ENCODE measurements at places on chromosomes 16 and 17.
A peak's percentile ranks its signal among the peaks of the same experiment; 100 is the strongest.

GRCh38 chr17:47907932-47908562, 12.0 kb downstream of the SP2 start:
- no peak for DNase-seq

GRCh38 chr17:77125432-77125901, 15.3 kb upstream of the SEC14L1 start:
- no peak for DNase-seq

DNA sequence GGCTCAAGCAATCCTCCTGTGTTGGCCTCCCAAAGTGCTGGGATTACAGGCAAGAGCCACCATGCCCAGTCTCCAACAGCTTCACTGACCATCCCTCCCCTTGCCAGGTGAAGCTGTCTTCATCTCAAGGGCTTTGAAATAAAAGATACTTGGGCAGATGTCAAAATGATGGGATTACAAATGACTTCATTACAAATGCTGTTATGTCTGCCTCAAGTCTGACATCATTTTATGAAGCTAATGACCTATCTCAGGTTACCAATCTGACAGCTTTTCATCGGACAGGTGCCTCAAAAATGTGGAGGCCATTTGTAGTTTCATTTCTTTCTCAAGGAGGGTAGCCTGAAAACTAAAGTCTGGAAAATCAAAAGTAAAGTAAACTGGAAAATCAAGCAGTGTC, 323.7 kb upstream of the TBX2 start:
- no peak for DNase-seq

DNA sequence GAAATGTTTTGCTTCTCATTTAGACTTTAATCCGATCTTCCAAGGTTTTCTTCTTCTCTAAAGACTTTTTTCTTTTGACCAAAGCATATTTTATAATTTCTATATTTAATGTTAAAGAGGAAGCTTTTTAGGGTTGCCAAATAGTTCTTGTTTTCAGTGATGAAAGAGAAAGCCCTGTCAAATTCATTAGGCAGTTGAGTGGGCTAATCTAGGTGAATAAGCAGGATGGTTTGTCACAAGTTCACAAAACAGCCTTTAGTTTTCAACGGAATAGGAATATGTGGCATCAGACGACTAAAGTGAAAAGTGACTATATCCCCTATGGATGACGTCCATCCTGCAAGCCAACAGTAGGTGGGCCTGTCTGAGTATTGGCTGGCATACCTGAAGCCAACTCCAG, 118.8 kb downstream of the NLK start:
- no peak for DNase-seq

DNA sequence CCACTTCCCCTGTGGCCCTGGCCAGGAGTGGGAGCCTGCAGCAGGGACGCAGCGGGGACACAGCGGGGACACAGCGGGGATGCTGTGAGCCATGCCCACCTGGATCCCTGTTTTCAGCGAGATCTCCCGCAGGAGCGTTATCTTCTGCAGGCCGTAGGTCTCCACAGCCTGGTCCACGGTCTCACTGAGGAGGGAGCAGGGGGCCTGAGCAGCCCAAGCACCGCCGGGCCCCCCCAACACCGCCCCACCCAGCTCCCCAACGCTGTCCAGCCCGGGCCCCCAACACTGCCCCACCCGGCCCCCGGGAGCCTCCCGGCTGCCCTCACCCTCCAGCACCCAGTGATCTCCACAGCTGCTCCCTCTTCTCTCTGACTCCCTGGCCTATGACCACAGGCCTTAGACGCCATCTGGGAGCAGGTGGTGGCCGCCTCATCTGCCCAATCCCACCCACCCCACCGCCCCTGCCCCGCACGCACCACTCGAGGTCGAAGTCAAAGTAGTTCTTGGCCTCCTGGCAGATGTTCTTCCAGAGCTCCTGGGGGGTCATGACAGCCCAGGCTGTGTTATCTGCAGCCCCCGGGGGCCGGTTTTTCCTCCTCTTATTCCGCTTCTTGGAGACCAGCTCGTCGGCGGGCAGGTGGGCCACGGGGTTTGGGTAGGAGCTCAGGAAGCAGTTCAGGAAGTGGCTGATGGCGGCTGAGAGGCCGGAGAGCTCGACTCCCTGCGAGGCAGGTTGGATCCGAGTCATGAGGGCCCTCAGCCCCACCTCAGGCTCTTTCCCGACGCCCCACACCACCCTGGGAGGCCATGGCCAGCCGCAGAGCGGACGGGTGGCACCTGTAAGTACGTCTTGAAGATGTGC, 17.0 kb downstream of the CLUH start:
- no peak for DNase-seq

- no peak for DNase-seq
Measured at GRCh38 chr17:62847426-62847825, 39.3 kb upstream of the MARCHF10 start.

DNA sequence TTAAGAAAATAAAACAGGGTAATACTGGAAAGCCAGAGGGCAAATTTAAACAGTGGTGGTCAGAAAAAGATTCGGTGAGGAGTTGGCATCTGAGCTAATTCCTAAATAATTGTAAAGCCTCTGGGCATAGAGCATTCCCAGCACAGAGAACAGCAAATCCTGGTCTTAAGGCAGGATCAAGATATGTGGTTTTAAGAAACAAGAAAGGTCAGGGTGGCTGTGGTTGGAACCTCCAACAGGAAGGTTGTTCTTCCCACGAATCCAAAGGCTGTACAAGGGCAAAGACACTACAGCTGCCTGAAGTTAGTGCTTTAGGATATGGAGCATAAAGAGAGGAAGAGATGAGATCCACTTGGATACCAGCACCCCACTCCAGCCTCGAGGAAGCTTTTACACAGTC, 114.6 kb downstream of the ZNF18 start:
- DNase-seq, result no peak

DNA sequence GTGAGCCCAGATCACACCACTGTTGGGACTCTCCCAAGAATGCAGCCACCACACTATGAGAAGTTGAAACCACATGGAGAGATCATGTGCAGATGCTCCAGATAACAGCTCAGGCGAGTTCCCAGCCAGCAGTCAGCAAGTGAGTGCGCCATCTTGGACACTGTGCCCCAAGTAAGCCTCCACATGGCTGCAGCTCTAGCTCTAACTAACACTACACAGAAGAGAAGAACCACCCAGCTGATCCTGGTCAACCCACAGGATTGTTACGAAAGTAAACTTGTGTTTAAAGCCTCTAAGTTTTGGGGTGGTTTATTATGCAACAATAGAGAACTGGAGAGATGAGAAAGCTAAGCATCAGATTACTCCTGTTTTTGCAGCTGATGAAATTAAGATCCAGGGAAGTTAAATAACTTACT, 25.8 kb downstream of the SLC38A7 start:
- DNase-seq, result no peak

- DNase-seq, result no peak
Measured at GRCh38 chr17:44284024-44284400, 16.1 kb upstream of the SLC4A1 start.

DNA sequence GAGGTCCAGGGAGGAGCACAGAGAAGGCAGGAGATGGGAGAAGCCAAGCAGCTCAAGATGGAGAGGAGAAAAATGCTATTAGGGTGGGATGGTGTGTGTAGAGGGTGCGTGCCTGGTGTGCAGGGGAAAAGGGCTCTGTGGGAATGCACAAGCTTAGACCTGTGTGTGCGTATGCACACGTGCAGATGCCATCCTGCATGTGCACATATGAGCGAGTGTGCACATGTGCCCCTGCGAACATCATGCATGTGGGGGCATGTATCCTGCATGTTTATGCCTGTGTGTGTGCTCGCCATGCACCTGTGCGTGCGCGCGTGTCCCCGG, 438 bp upstream of the KCNJ12 start:
- DNase-seq, result no peak

DNA sequence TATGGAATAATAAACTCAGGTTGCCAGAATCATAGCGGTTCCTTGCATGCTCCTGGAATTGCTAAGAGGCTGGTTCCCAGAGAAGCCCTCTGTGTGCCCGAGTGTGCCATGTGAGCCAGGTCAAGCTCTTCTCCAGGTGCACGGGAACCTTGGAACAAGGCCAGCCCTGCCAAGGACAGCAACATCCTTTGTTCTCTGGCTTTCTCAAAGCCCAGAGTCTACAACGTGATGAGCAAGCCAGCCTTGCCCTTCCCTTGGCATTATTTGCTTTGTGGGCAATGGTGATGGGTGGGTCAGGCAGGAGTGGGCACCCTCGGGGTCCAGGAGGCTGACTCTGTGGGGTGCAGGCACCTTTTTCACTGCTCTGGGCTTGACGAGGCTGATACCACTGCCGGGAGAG, 14.2 kb upstream of the SEC14L1 start:
- no peak for DNase-seq

GRCh38 chr17:39933912-39934311, 6.4 kb downstream of the LRRC3C start:
- DNase-seq, result no peak

- DNase-seq, result no peak
Measured at GRCh38 chr17:73591296-73592078, 52.8 kb downstream of the SDK2 start.

GRCh38 chr17:81364278-81365147, 30.7 kb upstream of the BAHCC1 start:
- DNase-seq, result no peak

GRCh38 chr16:86681757-86682106, 103.4 kb downstream of the FOXL1 start:
- DNase-seq, result no peak

DNA sequence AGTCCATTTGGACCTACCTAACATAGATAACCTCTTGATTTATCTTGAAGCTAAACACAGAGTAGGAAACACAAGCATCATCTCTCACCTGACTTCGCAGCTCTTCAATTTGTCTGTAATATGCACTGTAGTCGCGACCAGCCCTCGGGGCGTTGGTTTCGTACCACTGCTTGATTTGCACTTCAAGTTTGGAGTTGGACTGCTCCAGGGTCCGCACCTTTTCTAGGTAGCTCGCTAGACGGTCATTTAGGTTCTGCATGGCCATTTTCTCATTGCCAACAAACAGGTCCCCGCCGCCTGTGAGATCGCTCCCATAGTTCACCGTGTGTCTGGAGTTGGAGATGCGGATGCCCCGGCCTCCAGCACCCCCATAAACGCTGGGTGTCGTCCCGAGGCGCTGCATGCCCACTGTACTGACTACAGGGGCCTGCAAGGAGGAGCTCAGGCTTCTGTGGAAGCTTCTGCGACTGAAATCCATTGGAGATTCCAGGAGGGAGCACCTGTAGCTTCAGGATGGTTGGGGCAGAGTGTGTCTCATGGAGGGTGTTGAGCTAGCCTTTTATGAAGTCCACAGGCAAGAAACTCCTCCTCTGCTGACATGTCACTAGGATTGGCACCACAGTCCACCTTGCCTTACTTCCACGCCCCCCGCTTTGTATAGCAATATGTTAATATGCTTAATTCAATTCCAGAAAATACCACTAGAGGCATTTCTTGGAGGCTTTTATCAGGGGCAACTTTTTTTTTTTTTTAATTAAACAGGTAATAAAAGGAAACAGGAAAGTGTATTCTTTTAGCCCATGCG, at the start of gene KRT20:
Gene KRT20 (minus strand): TSS at position 535 of the 805 bp plus-strand sequence. CDS start 57 bp downstream, at position 478.
- no peak for DNase-seq

DNA sequence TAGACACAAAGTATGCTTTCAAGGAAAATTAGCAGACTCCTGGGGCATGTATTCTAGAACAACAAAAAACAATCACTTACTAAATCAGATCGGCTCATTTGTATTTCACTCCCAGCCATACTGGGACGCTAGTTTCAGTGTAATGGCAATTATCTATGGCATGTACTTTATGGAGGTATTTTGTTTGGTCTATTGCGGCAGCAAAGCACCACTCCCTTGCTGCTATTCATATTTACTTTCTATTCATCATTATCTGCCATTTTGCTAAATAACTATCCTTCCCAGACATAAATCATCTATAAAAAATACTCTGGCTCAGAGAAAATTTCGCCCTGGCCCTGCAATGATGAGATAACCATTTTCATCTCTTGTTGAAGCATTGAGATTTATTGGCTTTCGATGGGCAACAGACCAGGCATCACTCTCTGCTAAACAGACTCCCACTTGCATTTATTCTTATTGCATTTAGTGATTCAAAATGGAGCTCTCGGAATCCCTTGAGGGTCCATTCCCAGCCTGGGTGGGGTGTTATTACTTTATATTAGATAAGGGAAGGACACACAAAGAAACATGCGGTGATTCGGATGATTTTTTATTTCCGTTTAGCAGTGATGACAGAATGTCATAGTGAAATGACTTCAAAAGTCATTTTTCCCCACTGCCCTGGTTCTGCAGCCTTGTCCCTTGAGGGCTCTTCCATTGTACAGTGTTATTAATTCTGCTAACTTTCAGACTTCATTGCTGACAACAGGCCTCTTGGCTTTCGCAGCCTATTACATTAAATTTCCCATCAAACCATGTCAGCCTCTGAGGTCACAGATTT, 225.8 kb downstream of the IRX3 start:
- DNase-seq, result no peak

DNA sequence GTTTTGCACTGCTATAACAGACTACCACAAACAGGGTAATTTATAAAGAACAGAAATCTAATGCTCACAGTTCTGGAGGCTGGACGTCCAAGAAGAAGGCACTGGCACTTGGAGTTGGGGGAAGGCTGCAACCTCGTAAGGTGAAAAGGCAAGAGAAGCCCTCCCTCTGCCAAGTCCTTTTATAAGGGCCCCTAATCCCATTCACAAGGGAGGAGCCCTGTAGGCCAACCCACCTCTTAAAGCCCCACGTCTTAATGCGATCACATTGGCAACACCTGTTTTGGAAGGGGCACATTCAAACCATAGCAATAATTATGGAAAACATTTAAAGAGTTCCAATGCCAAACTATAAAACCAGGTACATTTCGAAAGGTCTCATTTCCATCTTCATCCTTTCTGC, 5.2 kb downstream of the PKD1L3 start:
- DNase-seq, result peak; percentile 25

- no peak for DNase-seq
Measured at GRCh38 chr16:73000020-73000906, 47.7 kb downstream of the ZFHX3 start.

GRCh38 chr16:71734511-71734910, 10.0 kb upstream of the PHLPP2 start:
- peak; percentile 45 for DNase-seq

DNA sequence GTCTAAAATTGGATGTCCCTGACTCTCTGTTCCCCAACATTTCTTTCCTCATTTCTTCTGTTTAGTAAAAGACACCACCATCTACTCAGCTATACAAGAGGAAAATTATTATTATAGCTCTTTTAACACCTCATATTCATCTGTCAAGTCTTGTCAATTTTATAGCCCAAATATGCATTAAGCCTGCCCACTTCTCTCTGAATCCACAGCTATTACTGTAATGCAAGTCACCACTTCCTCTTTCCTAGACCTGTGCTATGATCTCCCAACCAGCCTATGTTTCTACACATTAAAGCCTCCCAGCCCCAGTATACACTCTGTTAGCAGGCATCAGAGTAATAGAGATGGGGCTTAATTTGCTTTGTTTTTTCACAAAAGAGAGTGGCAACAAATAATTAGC, 252.9 kb downstream of the GRIN2A start:
- DNase-seq, result no peak
